Activated T-helper 2 cell treated with anti-CD3 and anti-CD28 coated beads, Interferon-gamma antibody, Interleukin-2, Interleukin-4, amounts not matched to agents 10 μg/mL and 5 μg/mL and 100 μg/mL, durations not matched to agents 14 hours and 24 hours and 36 hours (primary cell): ENCODE measurements at places on chromosomes 16 and 17.
A peak's percentile ranks its signal among the peaks of the same experiment; 100 is the strongest.

- no peak for DNase-seq
- H3K27me3 ChIP-seq, result no peaks in the 10 kb centered on the region
- no peak overlapping the region for H3K4me3 ChIP-seq
- H3K36me3 ChIP-seq, result no peaks in the 10 kb centered on the region
- no peaks in the 10 kb centered on the region for H3K4me1 ChIP-seq
Observed at GRCh38 chr16:27811881-27812280, 251.6 kb downstream of the GSG1L start.

GRCh38 chr17:72120642-72121163, at the start of gene SOX9:
Gene SOX9 (plus strand): TSS chr17:72121020. CDS start chr17:72121392, 372 bp downstream.
- H3K4me1 ChIP-seq, result no peaks in the 10 kb centered on the region
- H3K36me3 ChIP-seq, result no peaks in the 10 kb centered on the region
- no peak within 1 kb of the TSS for H3K4me3 ChIP-seq
- H3K27me3 ChIP-seq, result peaks cover 68% of the 10 kb centered on the region

DNA sequence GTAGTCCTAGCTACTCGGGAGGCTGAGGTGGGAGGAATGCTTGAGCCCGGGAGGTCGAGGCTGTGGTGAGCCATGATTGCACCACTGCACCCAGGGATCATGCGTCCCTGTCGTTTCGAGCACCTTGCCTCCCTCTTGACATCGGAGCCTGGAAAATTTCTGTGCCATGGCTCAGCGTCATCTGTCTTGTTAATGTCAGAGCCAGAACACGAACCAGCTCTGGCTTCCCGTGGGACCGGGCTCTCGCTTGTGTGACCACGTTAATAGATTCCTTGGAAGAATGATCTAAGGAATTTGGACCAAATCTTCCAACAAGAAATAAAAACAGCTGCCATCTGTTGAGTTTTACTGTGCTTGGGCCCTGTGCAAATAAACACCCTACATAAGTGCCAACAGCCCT, 117.7 kb downstream of the ABCC1 start:
- peaks cover 71% of the 10 kb centered on the region for H3K36me3 ChIP-seq
- H3K27ac ChIP-seq, result no peak overlapping the region
- H3K4me3 ChIP-seq, result no peak overlapping the region
- H3K4me1 ChIP-seq, result peaks cover 9% of the 10 kb centered on the region
- no peak for DNase-seq

DNA sequence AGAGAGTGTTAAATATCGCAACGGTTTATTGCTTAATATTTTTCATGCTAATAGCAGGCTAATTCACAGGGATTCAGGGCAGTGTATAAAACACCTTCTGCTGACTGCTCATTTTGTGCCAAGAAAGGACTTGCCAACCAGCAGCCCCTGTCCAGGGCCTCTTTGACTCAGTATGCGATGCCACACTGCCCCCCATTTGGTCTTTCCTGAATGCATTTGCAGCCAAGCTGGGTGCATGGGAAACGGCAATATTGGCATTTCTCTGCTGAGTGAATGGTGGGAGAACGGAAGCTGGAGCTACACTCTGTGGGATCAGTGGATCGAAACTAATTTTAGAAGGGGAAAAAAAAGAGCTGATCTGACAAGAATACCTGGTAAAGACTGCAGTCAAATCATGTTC, 152.9 kb upstream of the C16orf82 start:
- no peak for DNase-seq
- H3K27me3 ChIP-seq, result no peaks in the 10 kb centered on the region
- H3K4me1 ChIP-seq, result no peaks in the 10 kb centered on the region
- no peak overlapping the region for H3K4me3 ChIP-seq
- no peaks in the 10 kb centered on the region for H3K36me3 ChIP-seq

GRCh38 chr17:73423806-73424205, 112.0 kb upstream of the CDC42EP4 start:
- H3K36me3 ChIP-seq, result no peaks in the 10 kb centered on the region
- H3K4me3 ChIP-seq, result no peak overlapping the region
- H3K4me1 ChIP-seq, result no peaks in the 10 kb centered on the region
- H3K27me3 ChIP-seq, result peaks cover 3% of the 10 kb centered on the region
- no peak for DNase-seq

- H3K4me3 ChIP-seq, result no peak overlapping the region
- DNase-seq, result no peak
- no peaks in the 10 kb centered on the region for H3K36me3 ChIP-seq
- no peak overlapping the region for H3K27ac ChIP-seq
Observed at GRCh38 chr16:15777533-15778203, 79.2 kb downstream of the MYH11 start.

DNA sequence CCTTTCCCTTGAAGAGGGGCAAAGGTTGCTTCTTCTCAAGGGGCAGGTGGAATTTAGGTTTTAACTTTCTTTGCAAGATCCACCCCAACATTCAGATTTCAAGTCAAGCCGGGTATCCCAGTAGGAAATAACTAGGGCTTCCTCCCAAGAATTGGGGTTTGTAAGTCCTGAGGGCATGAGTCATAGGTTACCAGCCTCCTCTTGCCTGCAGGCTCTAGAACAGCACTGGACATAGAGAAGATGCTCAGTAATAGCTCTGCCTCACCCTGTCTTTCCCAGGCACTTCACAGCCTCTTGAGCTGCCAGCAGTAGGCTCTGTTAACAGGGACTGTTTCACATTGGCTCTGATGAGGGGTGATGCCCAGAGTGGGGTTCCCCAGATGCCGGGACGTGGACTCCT, 35.8 kb upstream of the ZFP90 start:
- no peaks in the 10 kb centered on the region for H3K36me3 ChIP-seq
- no peak overlapping the region for H3K4me3 ChIP-seq
- peaks cover 8% of the 10 kb centered on the region for H3K27me3 ChIP-seq
- H3K27ac ChIP-seq, result no peak overlapping the region
- no peaks in the 10 kb centered on the region for H3K4me1 ChIP-seq
- DNase-seq, result no peak

GRCh38 chr17:80855196-80855947, 136.3 kb upstream of the CHMP6 start:
- no peak for DNase-seq
- H3K4me1 ChIP-seq, result peaks cover 65% of the 10 kb centered on the region
- H3K27me3 ChIP-seq, result no peaks in the 10 kb centered on the region

DNA sequence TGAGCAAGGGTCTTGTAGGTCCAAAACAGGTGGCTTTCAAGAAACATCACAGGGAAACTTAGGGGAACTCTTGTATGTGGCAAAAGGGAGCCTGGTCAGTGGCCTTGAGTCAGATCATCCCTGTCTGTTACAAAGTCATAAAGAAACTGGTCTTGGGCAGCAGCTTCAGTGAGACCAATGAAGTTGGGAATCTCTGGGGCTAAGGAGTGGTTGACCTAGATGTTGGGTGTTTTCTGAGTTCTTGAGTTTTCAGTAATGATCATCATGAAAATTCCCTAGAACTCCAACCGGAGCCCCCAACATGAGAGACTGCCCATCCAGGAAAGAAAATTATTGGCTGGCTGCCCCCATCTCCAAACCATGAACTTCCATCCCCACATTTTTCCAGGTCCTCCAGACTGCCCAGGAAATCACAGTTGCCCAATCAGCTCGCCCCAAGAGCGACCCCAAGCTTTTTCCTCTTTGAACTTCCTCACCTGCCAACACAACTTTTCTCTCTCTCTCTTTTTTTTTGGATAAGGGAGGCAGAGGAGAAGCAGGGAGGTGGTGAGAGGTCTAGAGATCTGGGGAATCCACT, 3.9 kb downstream of the CCR7 start:
- H3K4me3 ChIP-seq, result peak overlapping the region; percentile 95
- H3K36me3 ChIP-seq, result peaks cover 86% of the 10 kb centered on the region
- H3K27ac ChIP-seq, result peak overlapping the region; percentile 99
- no peak for DNase-seq

DNA sequence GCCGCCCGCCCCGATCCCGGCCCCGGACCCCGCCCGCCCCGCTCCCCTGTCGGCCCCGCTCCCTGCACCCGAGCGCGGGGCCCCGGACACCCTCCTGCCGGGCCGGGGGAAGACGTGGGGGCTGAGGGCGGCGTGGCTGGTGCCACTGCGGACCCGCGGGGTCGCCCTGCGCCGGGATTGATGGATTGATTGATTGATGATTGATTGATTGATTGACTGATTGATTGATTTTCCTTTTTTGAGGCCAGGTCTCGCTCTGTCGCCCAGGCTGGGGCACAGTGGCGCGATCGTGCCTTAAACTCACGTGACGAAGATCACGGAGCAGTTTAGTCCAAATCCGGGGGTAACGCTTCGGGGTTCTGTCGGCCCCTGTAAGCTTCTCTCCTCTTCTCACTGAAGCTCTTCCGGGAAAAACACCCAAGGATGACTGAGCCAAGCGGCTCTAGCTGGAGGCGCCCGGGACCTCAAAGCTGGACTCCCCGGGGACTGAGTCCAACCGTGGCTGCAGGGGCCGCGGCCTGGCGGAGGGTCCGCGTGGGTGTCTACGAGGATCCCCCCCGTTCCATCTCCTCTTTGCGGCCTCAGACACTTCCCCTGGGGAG, 40.2 kb upstream of the BHLHA9 start:
- no peak for DNase-seq
- peaks cover 3% of the 10 kb centered on the region for H3K36me3 ChIP-seq
- peaks cover 54% of the 10 kb centered on the region for H3K27me3 ChIP-seq
- peak overlapping the region; percentile 71 for H3K27ac ChIP-seq
- H3K4me3 ChIP-seq, result peak overlapping the region; percentile 88

DNA sequence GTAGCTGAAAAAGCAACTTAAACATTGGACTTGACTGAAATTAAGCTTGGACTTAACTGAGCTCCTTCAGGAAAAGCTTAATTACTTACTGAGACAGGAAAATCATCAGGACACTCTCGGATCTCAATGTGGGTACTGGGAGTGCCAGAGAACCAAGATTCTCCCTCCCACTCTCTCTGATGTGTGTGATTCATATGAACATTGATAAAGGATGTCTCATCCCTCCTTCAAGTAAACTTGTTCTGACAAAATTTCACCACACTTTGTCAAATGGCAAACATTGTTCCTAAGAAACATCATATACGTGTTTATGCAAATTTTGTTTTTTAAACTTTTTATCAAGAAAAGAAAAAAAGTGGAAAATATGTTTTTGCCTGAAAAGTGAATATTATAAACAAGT, 4.1 kb upstream of the SLFN5 start:
- peak overlapping the region; percentile 69 for H3K27ac ChIP-seq
- no peak for DNase-seq
- H3K4me3 ChIP-seq, result peak overlapping the region; percentile 42

DNA sequence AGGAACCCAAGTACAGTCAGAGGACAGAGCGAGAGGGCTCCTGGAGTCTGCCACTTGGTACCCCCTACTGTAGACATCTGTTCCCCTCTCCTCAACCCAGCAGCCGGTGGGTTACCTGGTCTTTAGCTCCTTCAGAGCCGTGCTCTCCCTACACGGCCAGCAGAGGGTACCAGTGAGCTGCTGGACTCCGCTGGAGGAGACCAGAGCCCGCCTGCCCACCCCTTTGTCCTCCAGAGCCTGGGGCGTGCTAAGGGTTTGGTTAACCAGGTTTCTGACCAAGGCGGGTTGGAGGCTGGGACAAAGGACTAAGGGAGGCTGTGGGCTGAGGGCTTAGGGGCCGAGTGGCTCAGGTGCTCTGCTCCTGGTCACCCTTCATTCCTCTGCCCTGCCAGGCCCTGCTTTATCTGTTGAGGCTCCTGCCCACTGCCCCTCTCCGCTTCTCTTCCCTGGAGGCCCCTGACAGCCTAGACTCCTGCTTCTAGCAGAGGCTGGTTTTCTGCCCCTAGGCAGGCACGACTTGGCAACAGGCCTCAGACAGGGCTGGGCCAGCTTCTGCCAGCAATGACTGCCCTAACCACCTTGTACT, 2.7 kb upstream of the HSD11B2 start:
- H3K4me1 ChIP-seq, result peaks cover 5% of the 10 kb centered on the region
- DNase-seq, result peak; percentile 44
- no peak overlapping the region for H3K27ac ChIP-seq
- H3K36me3 ChIP-seq, result no peaks in the 10 kb centered on the region
- no peak overlapping the region for H3K4me3 ChIP-seq
